ENCODE measurements at places on chromosomes 2 and 18.

DNA sequence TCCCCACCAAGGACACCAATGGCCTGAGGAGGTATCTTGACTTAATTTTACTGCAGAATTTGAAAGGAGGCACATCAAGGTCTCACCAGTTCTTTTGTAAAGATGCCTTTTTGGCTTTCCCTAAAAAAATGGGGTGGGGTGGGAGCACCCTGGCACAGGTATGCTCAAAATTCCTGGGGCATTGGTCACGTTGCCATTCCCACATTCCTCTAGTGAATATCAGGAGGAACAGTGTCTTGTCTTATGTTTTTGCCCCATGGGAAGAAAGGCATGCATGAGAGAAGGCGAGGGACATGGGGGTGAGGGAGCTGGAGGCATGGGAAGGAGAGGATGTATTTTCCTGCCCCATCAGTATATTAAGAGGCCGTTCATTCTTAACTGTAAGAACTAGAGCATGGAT, 275.3 kb downstream of the CMPK2 start:
- no peak overlapping the region for H3K4me3 ChIP-seq
- H3K27me3 ChIP-seq, result no peaks in the 10 kb centered on the region
- H3K27ac ChIP-seq, result no peak overlapping the region
- H3K4me1 ChIP-seq, result no peaks in the 10 kb centered on the region

DNA sequence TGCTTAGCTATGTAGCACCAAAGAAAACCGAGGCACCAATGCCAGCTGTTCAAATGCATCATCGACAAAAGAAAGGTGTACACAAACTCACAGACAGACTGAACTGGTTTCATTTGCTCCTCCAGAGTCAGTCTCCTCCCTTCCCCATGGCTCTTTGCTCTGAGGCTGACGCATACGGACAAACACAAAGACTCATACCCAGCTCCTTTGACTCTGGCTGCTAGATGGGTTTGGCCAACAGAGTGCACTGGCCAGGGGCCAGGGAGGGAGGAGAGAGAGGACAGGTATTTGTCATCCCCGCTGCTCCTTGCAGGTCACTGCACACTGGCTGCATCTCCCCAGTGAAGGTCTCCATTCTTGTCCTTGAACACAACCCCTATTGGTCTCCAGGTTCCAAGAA, 40.7 kb downstream of the DNER start:
- no peak for DNase-seq
- H3K4me3 ChIP-seq, result no peak overlapping the region
- no peaks in the 10 kb centered on the region for H3K36me3 ChIP-seq
- no peaks in the 10 kb centered on the region for H3K4me1 ChIP-seq
- H3K27ac ChIP-seq, result no peak overlapping the region

- H3K4me1 ChIP-seq, result no peaks in the 10 kb centered on the region
- DNase-seq, result no peak
- no peak overlapping the region for H3K27ac ChIP-seq
- H3K27me3 ChIP-seq, result no peaks in the 10 kb centered on the region
Observed at GRCh38 chr2:130720036-130720435, 8.8 kb upstream of the GPR148 start.

GRCh38 chr2:50491541-50492476, 540.1 kb downstream of the NRXN1 start:
- H3K36me3 ChIP-seq, result no peaks in the 10 kb centered on the region
- H3K4me3 ChIP-seq, result no peak overlapping the region
- DNase-seq, result no peak
- no peaks in the 10 kb centered on the region for H3K27me3 ChIP-seq
- no peaks in the 10 kb centered on the region for H3K4me1 ChIP-seq
- no peak overlapping the region for H3K27ac ChIP-seq

GRCh38 chr2:401019-401679, 113.3 kb upstream of the ALKAL2 start:
- no peaks in the 10 kb centered on the region for H3K36me3 ChIP-seq
- no peak for DNase-seq
- H3K27me3 ChIP-seq, result no peaks in the 10 kb centered on the region
- H3K4me3 ChIP-seq, result no peak overlapping the region
- no peaks in the 10 kb centered on the region for H3K4me1 ChIP-seq

GRCh38 chr2:156396126-156396525, 40.1 kb upstream of the GPD2 start:
- H3K27ac ChIP-seq, result no peak overlapping the region
- H3K36me3 ChIP-seq, result no peaks in the 10 kb centered on the region
- peaks cover 11% of the 10 kb centered on the region for H3K4me1 ChIP-seq

DNA sequence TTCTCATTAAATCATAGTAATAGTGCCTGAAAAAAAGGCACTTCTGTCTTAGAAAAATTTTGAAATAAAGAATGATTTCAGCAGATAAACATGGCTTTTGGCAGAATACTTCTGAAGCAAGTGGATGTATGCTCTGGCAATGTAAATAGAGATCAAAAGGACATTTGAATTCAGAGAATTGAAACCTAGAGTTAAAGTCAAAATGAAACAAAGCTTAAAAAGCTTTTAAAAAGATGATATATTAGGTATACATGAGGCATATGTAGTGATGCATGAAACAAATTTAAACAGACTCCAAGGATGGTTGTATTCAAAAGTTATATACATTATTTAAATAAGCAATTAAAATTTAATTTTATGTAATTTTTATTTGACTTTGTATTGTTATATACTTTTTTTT, 1344.5 kb upstream of the TMEFF2 start:
- no peak for DNase-seq
- no peaks in the 10 kb centered on the region for H3K36me3 ChIP-seq
- no peak overlapping the region for H3K27ac ChIP-seq
- H3K4me1 ChIP-seq, result no peaks in the 10 kb centered on the region
- no peak overlapping the region for H3K4me3 ChIP-seq

GRCh38 chr2:188776634-188777033, 197.5 kb upstream of the COL3A1 start:
- H3K27me3 ChIP-seq, result no peaks in the 10 kb centered on the region
- H3K27ac ChIP-seq, result no peak overlapping the region
- H3K4me1 ChIP-seq, result no peaks in the 10 kb centered on the region
- no peak for DNase-seq
- H3K4me3 ChIP-seq, result no peak overlapping the region

- DNase-seq, result no peak
- no peaks in the 10 kb centered on the region for H3K36me3 ChIP-seq
- no peak overlapping the region for H3K4me3 ChIP-seq
- H3K27me3 ChIP-seq, result no peaks in the 10 kb centered on the region
Observed at GRCh38 chr2:36387258-36387916, 31.8 kb downstream of the CRIM1 start.

DNA sequence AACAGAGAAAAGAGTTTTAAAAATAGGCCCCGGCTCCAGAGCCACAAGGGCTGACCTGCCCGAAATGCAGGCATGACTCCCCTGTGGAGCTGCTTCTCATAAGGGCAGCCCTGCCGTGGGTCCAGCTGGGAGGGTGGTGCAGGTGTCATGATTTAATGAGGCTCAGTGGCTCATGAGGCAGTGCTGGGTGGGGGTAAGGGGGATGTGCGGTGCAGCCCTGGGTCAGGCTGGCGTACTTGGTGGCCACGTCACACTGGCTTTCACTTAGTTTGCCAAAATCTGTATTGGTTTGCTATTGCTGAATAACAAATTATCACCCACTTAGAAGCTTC, 33.6 kb downstream of the HJURP start:
- DNase-seq, result no peak
- H3K27me3 ChIP-seq, result no peaks in the 10 kb centered on the region
- no peaks in the 10 kb centered on the region for H3K36me3 ChIP-seq
- no peak overlapping the region for H3K27ac ChIP-seq

DNA sequence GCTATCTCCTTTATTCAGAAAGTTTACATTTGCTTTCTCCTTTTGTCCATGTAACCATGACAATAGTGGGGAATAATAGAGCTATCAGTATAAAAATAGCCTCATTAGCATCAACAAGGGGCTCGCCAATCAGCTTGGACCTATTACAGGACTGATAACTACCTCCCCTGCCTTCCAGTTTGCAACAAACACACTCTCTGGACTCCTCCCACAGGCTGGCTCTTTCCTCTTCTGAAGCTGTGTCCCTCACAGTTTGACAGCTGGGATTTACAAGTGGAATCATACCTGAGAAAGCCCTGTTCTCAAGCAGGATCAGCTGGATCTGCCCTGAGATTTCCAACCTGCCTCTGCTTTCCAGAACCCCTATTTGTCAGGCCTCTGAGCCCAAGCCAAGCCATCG, 162.5 kb downstream of the GRB14 start:
- no peaks in the 10 kb centered on the region for H3K4me1 ChIP-seq
- H3K36me3 ChIP-seq, result no peaks in the 10 kb centered on the region
- H3K4me3 ChIP-seq, result no peak overlapping the region
- no peak for DNase-seq
- no peak overlapping the region for H3K27ac ChIP-seq

DNA sequence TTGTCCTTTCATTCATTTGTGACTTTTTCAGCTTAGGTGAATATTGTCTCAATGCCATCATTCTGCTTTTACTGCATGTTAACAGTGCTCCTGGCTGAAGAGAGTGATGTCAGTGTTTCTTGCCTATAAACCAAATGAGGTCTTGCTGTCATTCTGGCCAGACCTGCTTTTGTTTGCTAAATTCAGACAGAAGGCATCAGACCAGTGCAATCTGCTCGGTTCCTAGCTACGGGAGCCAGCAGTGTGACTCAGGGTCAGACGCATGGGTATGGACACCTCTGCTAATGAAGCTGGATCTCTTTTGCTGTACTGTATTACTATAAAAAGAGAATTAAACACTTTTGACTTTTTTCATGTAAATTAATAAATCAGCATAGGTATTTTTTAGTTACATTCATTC, 178.9 kb downstream of the TMEM182 start:
- H3K27ac ChIP-seq, result no peak overlapping the region
- H3K27me3 ChIP-seq, result no peaks in the 10 kb centered on the region
- H3K4me1 ChIP-seq, result no peaks in the 10 kb centered on the region
- H3K4me3 ChIP-seq, result no peak overlapping the region
- no peaks in the 10 kb centered on the region for H3K36me3 ChIP-seq
- no peak for DNase-seq

DNA sequence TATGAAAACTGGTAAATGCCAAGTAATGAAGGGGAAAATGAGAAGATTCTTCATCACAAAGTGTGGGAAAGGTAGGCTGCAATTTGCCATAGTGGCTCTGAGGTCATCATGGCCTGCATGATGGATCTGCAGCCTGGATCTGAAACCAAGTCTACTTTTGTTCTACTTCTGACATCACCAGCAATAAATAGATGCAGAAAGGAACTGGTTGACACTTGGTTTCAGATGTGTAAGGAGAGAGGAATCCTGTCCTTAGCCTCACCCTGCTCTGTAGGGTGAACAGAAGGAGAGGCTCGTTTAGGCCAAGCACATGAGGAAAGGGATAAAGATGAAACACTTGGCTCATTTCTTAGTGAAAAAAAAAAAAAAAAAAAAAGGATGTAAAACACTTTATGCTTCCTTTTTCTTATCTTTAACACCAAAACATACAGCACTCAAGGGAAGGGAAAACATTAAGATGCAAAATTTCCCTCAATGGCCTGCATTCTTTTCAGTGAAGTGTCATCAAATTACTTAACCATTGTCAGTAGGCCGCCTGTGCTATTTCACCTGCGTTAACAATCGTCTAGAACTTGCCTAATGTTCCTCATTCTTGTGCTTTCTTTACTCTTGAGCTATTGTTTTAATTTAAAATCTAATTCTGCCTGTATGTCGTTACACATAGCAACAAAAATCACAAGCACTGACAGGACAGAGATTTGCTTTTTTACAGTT, 3.9 kb downstream of the NEB start:
- no peak for DNase-seq
- no peaks in the 10 kb centered on the region for H3K27me3 ChIP-seq
- no peaks in the 10 kb centered on the region for H3K4me1 ChIP-seq
- H3K4me3 ChIP-seq, result no peak overlapping the region
- H3K36me3 ChIP-seq, result no peaks in the 10 kb centered on the region
